Ureter (tissue), 1 donor: ENCODE measurements at places on chromosomes 7 and 10.

DNA sequence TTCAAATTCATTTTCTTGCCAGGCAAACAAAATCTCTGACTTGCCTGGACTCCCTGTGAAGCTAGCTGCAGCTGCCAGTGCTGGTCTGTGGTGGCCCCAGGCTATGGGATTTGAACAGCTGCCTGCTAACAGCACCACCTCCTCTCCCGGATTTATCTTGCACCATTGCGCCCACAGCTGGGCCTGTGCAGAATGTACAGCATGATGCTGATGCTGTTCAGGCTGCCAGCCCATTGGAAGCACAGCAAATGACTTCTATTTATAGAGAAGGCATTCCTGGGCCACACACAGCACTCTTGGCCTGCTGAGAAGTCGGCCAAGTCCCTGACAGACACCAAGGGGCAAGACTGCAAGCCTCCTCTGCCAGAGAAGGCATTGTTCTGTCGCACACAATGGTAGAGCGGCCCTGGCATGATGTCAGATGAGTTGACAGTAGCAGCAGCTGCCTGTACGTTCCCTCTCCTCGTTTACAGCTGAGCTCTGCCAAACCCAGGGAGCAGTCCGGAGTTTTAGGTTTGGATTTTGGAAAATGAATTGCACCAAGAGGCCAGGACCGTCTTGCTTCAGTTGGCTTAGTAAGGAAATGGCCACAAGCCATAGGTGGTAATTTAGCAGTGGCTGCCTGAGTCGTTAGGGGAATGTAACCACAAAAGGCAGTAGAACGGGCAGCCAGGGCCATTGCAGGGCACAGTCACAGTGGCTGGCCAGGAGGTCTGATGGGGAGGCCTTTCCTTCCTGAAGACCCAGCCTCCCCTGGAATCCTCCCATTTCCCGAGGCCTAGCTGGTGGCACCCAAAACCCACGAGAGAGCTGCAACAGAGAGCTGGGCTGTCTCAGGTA lies 38.5 kb downstream of the MTURN start:
- DNase-seq = peak; percentile 77

DNA sequence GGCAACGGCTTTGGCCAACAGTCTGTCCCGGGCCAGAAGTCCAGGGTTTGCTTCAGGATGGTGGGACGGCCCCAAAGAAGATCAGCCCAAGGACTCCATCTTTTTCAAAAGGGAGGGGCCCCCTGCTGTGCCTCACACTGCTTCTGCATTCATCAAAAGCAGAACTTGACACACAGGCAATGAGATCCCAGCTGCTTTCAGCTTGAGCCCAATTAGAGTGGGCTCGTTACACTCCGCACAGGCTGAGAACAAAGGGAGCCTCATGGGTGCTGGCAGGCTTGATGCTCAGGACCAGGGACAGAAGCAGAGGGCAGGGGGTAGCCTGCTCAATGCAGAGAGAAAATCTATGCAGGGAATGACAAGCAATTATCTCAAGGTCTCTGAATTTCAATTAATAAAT lies 45.5 kb downstream of the VOPP1 start:
- DNase-seq = no peak

DNA sequence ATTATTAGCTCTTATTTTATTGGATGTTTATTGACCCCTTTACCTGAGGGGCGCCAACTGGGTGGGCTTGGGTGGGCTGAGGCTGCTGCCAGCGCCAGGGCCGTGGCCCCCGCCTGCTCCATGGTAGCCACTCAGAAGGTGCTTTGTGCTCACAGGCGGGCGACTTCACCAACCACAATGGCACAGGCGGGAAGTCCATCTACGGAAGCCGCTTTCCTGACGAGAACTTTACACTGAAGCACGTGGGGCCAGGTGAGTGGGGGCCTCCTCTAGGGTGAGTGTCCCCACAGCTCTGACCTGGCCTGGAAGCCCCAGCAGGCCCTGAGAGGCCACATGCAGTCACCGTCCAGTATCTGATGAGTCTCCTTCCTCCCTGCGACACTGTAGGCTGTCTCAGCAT lies 4.1 kb downstream of the PPIF start:
- DNase-seq = no peak

DNA sequence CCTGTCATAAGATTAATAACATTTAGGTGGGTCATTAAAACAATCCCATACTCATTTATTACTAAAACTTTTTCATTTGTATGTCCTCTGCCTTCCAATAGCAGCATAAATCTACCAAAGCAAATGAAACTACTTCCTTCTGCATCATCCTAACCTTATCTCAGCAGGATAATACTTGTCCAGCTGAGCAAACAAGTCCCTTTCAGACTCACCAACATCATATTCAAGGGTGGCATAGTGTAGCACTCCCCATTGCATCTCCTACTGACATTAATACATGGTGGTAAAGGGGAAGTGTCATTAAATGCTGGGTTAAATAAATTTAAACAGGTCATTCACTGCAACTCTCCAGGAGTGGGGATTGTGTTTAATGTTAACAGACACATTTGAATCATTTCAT lies 3.4 kb upstream of the MINDY3 start:
- no peak for DNase-seq

GRCh38 chr7:44633254-44634186 lies 27.1 kb downstream of the OGDH start:
- peak; percentile 84 for DNase-seq

DNA sequence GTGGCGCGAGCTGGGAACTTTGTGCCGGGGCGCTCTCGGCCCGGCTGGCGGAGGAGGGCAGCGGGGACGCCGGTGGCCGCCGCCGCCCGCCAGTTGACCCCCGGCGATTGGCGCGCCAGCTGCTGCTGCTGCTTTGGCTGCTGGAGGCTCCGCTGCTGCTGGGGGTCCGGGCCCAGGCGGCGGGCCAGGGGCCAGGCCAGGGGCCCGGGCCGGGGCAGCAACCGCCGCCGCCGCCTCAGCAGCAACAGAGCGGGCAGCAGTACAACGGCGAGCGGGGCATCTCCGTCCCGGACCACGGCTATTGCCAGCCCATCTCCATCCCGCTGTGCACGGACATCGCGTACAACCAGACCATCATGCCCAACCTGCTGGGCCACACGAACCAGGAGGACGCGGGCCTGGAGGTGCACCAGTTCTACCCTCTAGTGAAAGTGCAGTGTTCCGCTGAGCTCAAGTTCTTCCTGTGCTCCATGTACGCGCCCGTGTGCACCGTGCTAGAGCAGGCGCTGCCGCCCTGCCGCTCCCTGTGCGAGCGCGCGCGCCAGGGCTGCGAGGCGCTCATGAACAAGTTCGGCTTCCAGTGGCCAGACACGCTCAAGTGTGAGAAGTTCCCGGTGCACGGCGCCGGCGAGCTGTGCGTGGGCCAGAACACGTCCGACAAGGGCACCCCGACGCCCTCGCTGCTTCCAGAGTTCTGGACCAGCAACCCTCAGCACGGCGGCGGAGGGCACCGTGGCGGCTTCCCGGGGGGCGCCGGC lies 870 bp downstream of the FZD1 start:
- peak; percentile 65 for DNase-seq
